NCI-H510A treated with DMSO at 0.1 percent for 48 hours (cell line): ENCODE measurements at places on chromosomes 16 and 17.
A peak's percentile ranks its signal among the peaks of the same experiment; 100 is the strongest.

- DNase-seq, result no peak
Observed at GRCh38 chr16:16960785-16961184, 510.0 kb downstream of the XYLT1 start.

DNA sequence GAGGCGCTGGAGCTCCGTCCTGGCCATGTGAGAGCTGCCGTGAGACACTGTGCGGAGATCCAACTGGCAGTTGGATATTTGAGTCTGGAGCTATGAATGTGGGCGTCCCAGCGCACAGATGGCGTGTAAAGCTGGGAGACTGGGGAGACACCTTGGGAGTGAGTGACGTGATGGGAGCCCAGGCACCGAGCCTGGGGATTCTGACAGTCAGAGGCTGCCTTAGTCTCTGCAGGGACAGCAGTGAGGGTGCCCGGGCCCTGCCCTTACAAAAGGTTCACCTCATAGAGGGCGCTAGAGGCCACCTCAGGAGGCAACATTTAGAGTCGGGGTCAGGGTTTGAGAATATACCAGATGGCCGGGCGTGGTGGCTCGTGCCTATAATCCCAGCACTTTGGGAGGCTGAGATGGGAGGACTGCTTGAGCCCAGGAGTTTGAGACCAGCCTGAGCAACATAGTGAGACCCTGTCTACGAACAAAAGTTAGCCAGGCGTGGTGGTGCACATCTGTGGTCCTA is 194.1 kb upstream of the GSE1 start:
- no peak for DNase-seq

GRCh38 chr16:52781005-52781630 is 234.2 kb upstream of the TOX3 start:
- DNase-seq, result no peak

DNA sequence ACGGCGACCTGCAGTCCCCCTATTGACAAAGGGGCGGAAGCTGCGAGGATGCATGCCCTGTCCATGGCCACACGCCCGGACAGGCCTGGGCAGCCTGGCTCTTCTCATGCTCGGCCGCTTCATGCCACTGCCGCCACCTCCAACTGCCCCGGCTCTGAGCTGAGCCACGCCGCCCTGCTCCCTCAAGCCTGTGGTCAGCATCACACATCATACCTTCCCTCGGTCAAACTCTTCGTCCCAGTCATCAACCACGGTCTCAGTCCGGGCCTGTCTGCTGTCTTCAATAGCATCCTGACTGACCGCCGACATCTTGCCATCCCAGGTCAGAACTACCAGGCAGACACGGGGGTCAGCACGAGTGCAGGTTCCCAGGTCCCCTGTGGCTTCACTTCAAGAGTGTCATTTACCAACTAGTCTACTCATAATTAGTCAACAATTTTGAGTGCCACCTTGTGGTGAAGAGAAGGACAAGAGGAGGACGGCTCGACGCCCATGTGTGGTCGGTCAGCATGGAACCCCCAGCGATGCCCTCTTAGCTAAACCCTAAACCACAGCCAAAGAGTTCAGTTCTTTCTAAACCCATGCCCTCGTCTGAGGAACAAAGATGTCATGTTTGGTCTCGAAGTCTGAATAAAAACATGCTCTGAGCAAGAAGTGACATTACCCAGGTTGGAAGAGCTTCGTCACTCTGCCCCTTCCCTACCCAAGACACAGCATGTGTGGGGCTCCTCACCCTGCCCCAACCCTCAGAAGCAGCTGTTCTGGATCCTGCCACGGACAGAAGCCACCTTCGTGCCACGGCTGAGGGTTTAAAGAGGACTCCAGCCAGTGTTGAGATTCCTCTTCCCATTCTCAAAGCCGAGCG is 16.9 kb upstream of the CYTH1 start:
- peak; percentile 10 for DNase-seq

- no peak for DNase-seq
Observed at GRCh38 chr17:4601326-4601725, 17.0 kb downstream of the SMTNL2 start.
